Activated effector memory CD4-positive, alpha-beta T cell treated with anti-CD3 and anti-CD28 coated beads, Interleukin-2, amount 50 U/mL, for 16 hours (primary cell): ENCODE measurements at places on chromosomes 12 and 14.
A peak's percentile ranks its signal among the peaks of the same experiment; 100 is the strongest.

- no peak for DNase-seq
These were observed 390.0 kb downstream of the AEBP2 start for GRCh38 chr12:19829100-19829853.

DNA sequence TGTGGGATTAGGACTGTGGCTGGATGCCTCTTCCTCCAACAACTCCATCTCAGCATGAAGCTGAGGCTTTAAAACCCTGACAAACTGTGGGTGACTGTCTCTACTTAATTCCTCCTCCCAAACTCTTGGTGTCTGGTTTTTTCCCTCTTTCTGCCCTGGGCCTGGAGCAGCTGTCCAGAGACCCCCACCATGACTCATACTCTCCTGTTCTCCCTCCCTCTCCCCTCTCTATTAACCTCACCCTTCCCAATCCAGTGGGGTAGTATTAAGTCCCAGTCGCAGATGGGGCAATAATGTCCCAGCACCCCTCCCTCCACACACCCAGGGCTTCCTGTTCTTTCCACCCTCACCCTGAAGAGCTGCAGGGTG lies 2.0 kb upstream of the DNAJC14 start:
- peak; percentile 44 for DNase-seq

DNA sequence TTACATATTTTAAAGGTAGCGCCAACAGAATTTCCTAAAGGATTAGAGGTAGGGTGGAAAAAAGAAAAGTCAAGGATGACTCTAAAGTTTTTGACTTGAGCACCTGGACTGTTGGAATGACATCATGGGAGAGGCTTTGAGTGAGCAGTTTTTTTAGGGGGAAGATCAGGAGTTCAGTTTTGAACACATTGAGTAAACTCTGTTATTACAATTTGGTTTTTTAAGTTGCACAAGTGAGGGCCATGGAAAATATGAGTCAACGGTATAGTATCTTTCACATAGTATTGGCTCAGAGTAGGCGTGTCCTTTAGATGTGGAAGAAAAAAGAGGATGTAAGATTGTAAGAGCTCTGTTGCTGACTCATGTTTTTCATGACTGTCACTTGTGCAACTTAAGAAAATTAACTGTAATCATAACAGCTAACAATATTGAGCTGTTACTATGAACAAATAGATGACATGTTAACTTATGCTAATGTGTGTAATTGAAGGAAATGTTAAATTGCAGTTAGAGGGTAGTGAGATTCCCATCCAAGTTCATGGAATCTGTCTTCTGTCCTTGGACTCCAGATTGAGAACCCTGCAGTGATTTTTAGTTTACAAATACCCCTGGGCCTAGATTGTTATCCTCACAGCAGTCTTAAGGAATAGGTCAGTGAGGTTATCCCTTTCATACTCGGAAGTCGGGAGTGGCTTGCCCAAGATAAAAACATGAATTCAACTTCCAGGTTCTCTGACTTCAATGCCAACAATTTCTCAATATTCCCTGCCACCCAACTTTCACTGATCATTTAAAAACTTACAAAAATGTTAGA lies 48.2 kb upstream of the ATP2B1 start:
- DNase-seq = no peak

DNA sequence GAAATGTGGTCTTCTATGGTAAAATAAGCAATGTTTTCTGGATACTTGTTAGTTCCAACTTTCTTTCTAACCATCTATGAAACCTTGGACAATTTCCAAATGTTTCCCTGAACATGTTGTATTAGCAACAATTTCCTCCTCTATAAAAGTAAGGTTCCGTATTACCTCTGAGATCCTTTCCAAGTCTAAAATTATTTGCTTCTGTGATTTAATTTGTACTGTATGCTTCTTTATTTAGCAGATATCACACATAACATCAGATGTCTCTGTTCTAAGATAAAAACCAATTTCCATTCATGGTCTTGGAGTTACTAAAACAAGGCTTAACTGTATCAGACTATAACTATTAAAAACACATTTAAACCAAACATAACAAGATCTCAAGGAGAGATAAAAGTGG lies 177.2 kb downstream of the FOXA1 start:
- DNase-seq = no peak

DNA sequence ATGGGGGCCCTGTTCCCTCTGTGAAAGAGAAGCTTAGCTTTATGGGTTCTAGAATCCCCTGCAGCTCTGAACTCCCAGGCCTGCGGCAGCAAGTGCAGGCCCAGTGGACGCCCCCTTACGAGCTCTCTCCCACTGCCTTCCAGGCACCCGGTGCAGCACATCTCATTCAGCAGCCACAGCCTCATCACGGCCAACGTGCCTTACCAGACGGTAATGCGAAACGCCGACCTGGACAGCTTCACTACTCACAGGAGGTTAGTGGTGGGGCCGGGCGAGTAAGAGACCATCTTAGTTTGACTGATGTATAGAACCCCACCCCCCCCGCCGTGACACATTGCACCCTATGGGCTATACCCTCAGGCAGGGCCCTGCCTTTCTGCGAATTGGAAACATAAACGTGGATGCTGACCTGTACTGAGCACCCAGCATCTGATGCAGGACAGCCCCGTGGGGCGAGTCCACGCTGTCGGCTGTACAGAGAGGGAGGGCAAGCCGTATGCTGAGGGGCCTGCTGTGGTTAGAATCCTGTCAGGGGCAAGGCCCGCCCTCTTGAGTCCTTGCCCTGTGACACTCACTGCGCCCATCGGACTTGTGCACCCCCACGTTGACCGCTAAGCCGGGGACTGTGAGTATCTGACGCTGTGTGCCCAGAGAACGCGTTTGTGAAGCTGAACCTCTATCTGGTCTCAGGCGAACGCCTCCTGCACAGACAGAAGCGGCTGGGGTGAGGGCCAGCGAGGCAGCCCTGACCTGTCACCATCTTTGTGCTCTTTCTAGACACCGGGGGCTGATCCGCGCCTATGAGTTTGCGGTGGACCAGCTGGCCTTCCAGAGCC lies 71.7 kb downstream of the TESC start:
- DNase-seq = peak; percentile 60

DNA sequence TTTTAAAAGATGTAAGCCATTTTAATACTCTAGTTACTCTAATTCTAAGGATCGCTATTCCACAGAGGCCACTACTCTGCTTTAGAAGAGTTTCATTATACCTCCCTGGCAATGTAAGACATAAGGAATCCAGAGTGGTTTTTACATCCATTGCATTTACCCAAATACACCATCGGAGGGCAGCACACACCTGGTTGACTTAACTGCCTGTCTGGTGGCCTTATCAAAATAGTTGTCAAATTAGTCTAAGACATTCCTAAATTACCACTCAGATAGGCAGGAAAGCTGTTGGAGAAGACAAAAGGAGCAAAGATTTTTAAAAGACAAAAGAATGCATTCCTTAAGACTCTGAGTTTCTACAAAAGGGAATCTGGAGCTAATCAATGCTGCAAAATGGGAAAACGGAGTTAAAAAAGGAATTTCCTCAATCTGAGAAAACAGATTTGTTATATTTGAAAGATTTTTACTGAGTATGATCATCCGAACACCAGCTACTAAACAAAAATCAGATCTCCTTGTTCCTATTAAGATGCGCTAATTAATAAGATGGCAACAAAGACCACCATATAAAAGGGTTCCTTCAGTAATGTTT lies 33.8 kb upstream of the FGD4 start:
- DNase-seq = peak; percentile 64

GRCh38 chr12:52122904-52123303 lies 43.4 kb downstream of the SMIM41 start:
- DNase-seq = no peak

DNA sequence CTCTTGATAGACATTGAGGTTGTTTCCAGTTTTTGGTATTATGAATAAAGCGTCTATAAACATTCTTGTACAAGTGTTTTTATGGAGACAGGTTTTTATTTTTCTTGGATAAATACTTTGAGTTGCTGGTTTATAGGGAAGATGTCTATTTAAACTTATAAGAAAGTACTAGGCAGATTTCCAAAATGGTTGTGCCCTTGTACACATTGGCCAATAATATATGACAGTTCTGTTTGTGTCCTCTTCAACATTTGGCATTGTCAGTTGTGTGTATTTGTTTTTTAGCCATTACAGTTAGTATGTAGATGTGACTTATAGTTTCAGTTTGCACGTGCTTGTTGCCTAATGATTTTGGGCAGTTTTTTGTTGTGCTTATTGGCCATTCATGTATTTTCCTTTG lies 42.1 kb downstream of the VRK1 start:
- no peak for DNase-seq

DNA sequence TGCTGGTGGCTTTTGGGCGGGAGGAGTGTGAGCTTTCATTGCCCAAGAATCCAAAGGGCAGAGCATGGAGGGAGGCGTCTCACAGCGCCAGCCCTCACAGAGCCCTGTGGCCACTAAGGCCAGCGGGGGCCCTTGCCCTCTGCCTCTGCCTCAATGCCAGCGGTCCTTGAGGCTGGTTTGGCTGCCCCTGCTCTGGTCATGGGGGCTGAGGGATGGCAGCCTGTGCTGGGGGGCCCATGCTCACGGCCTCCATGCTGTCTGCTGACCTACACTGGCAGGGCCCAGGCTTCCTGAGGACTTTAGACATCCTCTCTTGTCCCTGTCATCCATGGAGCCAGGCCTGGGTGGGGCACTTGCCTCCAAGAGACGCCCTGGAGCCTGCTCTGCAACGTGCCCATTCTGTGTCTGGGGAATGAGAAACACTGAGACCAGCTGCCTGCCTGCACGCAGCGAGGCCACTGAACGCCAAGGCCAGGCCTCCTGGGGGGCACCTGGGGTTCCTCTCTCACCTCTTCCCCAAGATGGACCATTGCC lies 143.4 kb downstream of the KIF26A start:
- DNase-seq = peak; percentile 50

DNA sequence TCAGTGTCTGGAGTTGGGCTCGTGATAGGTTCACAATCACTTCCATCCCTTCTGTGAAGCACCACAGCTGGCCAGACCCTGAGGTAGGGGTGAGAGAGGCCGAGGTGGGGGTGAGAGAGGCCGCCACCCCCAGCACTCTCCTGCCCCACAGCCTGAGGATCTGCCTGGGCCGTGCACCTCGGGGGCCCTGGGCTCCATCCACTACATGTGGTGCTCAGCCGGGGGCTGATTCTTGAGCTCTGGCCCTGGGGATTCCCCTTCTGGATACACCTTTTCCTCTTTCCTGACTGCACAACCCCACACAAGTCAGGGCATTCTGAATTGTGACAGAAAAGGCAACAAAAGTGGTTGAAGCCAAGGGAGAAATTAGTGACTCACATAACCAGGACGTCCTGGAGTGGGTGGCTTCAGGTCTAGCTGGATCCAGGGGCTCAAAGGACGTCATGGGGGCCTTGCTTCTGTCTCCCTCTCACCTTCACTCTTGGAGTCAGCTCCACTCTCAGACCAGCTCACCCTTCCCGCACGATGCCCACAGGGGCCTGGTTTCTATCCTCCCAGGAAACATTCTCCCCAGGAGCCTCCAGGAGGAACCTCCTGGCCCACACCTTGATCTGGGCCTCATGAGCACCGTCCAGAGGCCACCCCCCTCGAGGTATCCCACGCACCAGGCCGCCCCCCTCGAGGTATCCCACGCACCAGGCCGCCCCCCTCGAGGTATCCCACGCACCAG lies 12.1 kb upstream of the FBRSL1 start:
- DNase-seq = no peak

DNA sequence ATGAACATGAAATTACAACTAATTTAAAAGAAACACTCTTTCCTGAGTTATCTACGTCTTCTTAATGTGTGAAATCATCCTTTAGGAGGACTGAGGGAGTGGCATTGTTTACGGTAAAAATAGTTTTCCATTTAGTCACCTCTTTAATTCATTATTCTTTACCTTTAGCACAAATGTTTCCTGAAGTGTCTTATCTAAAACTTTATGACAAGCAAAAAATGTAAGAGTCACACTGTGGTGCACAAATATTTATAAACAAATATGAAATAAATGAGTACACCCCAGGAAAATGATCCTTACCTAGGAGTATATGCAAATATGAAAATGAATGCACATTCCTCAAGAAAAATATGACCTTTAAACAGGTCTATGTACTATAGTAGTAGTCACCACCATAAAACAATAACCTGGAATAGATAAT lies 104.6 kb downstream of the PTPRR start:
- no peak for DNase-seq

DNA sequence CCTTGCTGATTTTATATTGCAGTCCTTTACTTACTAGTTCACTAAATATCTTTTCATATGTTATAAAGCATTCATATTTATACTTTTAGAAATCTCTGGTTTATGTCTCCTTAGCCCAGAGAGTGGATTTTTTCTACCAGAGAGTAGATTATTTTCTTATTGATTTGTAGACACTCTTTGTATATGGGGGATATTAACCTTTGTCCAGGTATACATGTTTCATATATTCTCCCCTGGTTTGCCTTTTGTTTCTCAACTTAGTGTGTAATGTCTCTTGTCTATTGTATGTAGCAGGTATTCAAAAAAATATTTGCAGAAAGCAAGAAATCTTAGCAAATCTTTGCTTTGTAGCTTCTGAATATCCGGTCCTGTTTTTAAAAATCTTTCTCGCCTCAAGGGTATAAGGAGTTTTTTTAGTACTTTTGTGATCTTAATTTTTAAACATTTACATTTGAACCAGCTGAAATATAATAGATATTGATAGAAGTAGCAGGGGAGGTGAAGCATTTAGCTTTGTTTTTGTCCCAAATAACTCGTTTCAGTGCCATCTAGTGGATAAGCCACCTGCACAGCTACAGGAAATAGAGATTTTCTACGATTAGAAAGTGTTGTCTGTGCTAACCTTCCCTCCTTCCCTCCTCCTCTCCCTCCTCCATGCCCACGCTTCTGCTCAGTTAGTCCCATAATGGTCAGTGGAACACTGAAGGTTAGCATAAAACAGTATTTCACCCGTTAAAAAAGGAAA lies 97.0 kb downstream of the PHETA1 start:
- no peak for DNase-seq

DNA sequence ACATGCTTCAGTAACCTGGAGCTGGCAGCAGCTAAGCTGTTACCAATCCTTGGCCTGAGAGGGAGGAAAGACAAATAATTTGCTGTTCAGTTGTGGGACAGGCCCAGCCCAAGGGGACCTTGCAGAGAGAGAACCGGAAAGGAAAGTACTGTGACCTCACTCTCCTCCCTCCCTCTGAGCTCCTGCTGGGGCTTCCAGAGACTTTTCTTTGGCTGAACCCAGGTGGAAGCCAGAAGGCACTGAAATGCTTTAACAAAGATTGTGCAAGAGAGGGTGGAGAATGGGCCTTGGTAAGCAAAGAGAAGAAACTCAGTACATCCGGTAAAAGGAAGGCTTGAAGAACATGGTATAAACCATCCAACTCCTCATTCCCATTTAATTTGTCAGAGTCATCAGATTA lies 457.1 kb downstream of the GLT1D1 start:
- DNase-seq = no peak

DNA sequence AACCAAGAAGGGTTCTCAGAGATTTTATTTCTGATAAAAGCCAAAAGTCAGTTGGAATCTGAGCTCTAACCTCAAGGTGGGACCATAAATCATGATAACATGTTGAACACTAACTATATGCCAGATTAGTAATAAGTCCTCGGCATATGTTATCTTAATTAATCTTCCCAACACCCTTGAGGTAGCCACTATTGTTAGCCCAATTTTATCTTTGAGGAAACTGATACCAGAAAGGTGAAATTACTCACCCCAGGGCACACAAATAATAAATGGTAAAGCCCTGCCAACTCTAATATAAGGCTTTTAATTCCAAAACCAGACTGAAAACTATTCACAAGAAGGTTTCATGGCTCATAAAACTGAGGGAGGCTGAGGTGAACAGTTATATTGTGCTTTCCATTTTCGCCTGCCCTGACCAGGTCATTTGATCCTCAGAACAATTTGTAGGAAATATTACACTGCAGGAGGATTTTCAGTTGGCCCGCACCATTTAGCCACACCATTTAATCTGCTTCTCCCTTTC lies 16.1 kb upstream of the NUAK1 start:
- DNase-seq = no peak

GRCh38 chr12:131827961-131828534 lies at the start of gene MMP17:
Gene MMP17 (plus strand): TSS chr12:131828393. CDS start chr12:131828495, 102 bp downstream.
- DNase-seq = peak; percentile 73
